Fibroblast of the aortic adventitia (primary cell): ENCODE measurements at places on chromosomes 12 and 14. TPM values are rescaled to one million over a fixed set of nuclear protein-coding genes. Genes with fewer than 3 reads are reported as not detected.

The GYS2 gene
- not detected in 2 replicates for total RNA-seq

The SLC5A8 gene
- total RNA-seq, result not detected in 2 replicates

The ANKS1B gene
- total RNA-seq, result 1.5 and 47.0 TPM in 2 replicates

The RTL1 gene
- total RNA-seq, result not detected in 2 replicates

The DNAJC22 gene
- 1.6 and 2.5 TPM in 2 replicates for total RNA-seq

The CLEC6A gene
- not detected in 2 replicates for total RNA-seq

The HHIPL1 gene
- 4.4 and 5.1 TPM in 2 replicates for total RNA-seq

The CELA1 gene
- 0.25 TPM in 1 of 2 replicates, not detected in the other for total RNA-seq

The LRRC10 gene
- not detected in 2 replicates for total RNA-seq

The JAG2 gene
- total RNA-seq, result 0.63 and 3.1 TPM in 2 replicates

GRCh38 chr14:54797986-54798385 lies 104.6 kb downstream of the GCH1 start:
- DNase-seq, result no peak

DNA sequence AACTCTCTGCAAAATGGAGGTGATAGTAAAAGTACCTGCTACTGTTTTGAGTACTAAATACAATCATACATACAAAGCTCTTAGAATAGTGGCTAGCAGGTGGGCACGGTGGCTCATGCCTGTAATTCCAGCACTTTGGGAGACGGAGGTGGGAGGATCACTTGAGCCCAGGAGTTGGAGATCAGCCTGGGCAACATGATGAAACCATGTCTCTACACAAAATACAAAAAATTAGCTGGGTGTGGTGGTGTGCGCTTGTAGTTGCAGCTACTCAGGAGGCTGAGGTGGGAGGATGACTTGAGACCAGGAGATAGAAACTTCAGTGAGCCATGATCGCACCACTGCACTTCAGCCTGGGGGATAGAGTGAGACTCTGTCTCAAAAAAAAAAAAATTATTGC lies 28.8 kb upstream of the APPL2 start:
- no peak for DNase-seq

DNA sequence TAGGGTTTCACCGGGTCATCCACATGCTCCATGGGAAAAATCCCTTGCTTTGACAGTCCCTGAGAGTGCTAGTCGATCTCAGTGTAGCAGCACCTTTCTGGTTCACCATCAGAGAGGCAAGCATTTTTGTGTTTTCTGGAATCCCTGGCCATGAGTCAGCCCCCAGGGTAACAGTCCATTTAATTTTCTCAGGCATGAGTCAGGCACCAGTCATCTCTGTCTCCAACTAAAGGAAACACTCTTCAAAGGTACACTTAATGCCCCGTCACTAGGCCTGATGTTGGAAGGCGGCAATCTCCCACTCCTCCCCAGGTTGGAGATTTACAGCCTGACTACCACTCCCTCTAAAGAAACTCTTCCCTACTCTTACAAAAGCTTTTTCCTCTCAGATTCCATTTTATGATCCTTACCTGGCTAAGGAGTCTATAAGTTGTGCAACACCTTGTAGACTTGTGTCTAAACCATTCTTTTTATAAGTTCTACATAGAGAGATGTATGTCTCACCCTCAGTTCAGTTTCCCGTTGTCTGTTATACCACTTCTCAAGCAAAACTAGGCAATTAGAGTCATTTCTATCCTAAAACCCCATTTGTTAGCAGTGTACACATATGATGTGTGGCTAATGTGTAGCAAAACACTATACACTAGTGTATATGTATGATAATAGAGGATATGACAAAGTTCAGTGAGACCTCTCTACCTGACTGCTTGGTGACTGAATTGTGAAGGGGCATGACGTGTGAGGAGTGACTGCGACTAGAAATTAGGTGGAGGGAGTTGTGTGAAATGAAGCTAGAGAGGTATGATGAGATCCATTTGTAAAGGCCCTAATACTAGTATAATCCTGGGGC lies 24.6 kb downstream of the TMEM19 start:
- DNase-seq, result peak; percentile 85

GRCh38 chr14:101737414-101738339 lies 23.8 kb upstream of the PPP2R5C start:
- no peak for DNase-seq

- DNase-seq, result peak; percentile 74
Measured at GRCh38 chr12:91109148-91109564, 2.1 kb downstream of the LUM start.

DNA sequence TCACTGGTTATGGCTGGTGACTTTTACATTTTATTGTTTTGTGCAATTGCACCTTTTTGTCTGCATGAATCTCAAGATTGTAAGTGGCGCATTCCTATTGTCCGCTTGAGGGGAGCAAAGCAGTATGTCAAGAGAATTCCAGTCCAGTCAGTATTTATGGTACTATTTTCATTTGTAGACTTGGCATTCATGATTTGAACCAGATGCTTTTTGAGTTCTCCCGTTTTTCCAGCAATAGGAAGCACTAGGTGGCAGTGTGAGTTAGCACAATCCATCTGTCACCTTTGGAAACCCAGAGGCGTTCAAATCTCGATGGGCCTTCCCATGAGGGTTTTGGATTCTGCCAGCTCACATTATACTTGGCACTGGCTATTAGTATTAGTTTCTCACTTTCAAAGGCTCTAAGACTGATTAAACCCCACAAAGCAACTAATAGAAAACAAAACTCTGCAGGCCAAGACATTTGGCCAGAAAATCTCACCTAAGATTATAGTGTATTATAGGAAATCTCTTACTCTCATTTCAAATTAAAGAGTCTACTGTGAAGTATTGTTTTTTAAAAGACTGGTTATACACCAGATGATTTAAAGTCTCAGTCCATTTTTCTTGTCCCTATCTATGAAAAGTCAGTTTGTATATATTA lies 2.2 kb downstream of the DACT1 start:
- DNase-seq, result peak; percentile 96

DNA sequence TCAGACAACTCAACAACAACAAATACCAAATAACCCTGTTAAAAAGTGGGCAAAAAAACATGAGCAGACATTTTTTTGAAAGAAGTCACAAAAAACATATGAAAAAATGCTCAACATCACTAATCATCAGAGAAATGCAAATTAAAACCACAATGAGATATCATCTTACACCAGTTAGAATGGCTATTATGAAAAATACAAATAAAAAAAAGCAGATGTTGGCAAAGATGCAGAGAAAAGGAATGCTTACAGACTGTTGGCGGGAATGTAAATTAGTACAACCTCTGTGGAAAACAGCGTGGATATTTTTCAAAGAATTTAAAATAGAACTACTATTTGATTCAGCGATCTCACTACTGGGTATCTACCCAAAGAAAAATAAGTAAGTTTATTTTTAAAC lies 114.0 kb downstream of the SLC38A4 start:
- peak; percentile 8 for DNase-seq

DNA sequence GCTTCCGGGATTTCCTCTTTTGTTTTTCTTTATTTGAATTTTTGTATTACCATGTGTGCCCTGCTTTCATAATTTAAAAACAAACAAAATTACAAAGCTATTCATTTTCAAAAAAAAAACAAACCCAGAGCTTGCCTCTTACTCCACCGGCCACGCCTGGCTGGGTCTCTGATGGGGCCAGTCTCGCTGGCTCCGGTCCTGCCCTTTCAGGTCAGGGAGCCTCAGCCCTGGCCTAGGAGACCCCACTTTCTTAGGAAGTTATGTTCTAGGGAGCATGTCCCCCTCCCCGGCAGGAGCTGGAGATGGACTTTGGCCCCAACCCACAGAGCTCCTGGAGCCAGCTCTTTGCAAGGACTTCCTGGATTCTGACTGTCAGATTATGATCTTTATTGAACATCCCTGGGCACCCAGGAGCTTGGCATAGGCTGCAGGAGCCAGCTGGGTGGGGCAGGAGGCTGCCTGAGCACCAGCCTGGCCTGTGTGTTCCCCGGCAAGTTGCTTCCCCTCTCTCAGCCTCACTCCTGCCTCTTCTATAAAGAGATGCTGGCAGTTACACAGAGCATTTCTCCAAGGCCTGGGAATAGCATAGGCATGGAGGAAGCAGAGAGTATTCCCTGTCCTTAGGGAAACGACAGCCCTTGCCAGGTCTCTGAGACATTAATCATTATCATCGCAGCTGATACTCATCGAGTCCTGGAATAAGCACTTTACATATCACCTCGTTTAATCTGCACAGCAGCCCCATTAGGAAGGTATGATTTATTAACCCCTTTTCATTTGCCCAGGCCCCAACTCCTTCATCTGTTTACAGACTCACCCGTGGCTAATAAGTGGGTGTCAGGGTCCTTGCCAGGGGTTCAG lies 3.5 kb downstream of the DEGS2 start:
- no peak for DNase-seq

DNA sequence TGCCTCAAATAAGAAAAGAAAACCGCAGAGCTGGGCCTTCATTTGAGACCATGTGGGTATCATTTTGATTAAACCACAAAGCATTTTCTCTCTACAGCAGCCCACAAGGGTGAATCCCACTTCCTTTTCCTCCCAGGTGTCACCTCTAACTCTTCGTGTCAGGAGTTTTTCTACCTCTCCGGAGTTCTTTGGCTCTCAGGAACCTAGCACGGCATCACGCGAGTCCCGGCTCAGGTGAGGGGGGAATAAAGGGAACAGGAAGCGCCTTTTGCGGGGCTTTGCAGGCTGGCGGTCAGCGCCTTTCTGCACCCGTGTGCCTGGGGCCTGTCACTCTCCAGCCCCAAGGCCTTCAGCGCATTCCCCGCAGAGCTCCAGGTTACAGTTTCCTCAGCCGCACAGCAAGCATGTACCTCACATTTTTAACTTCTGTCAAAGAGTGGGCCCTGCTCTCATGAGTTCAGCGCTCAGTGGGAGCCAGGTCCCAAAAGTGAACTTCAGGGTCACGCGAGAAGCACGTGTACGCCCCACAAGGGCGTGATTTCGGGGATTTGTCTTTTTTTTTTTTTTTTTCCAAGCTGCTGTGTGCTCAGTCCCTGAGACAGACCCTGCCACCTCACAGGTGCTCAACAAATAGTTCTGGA lies 740 bp upstream of the PRPF40B start:
- DNase-seq, result no peak

DNA sequence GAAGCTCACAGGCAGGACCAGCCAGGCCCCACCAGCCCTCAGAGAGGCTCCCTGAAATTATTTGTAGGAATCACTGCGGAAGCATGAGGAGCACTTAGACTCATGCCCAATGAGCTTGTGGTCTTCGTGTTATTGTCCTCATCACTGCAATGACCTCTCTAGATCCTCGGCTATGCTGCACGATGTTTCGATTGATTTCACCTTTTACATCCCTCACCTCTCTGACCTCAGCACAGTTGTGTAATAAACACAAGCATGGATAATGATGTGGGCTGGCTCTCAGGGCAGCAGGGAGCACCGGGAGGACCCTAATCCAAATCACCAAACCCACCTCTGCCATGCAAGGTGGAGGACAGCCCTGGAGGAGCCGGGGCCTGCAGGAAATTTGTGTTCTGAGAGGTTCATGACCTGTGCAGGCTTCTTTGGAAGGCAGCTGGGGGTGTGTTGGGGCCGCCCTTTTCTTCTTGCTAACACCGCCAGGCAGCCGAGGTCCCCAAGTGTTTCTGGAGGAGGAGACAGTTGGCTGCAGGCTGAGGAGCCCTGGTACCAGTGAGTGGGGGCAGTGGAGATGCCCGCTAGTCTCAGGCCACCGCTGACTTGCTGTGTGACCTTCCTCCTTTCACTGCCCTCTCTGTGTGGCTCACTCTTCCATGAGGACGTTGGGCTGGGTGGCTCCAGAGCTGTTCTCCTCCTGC lies 29.5 kb upstream of the EML1 start:
- DNase-seq, result no peak

GRCh38 chr12:113302886-113303640 lies 31.8 kb downstream of the SLC8B1 start:
- no peak for DNase-seq

DNA sequence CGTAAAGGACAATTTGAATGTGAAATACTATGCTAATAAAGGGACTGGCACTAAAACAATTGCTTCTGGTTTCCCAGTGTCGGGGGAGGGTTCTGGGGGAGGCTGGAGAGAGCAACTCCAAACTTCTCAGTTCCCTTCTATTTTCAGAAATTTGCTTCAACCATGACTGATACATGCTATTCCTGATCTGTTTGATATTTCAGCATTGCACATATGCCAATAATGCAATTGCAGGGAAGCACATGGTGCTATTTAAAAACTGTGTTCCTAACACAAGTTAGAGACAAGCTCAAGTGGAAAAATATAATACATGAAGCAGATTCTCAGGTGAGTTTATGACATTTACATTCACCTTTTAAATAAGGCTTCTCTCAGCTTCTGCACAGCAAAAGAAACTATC lies 188.9 kb downstream of the RIMBP2 start:
- DNase-seq, result no peak

DNA sequence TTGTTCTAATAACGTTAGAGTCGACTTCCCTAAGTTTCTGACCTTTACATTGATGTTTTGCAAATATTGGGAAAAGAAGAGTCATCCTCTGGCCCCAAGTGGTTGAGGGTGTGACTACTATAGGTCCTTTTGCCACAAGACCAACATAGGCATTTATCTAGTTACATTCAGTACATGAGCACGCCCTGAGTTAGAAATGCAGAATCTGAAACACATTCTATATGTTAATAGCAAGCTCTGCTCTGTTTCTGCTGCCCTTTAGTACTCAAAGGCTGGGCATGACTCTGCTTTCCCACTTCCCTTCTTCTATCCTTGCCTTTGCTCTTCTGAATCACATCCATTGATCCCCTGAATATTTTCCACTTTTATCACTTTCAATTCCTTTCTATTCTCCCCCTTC lies 115.1 kb upstream of the PTPRB start:
- no peak for DNase-seq

DNA sequence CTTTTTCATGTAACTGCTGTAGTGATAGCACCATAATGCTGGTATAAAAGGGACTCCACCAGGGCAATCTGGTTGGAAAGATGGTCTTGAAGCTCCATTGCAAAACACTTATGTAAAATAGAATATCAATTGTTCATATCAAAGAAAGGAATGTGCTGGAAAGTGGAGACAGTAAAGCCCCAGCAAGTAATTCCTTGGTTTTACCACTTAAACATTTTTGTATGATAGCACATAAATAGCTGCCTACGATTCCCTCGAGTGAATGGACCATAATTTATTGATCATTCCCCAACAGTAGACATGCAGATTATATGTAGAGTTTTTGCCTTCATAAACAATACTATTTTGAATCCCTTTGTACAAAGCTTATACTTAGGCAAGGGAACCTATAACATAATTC lies 275.4 kb downstream of the PAWR start:
- DNase-seq, result no peak

- no peak for DNase-seq
Measured at GRCh38 chr12:132178801-132179401, 34.6 kb downstream of the NOC4L start.

- DNase-seq, result no peak
Measured at GRCh38 chr14:22588526-22589095, 413 bp downstream of the DAD1 start.

DNA sequence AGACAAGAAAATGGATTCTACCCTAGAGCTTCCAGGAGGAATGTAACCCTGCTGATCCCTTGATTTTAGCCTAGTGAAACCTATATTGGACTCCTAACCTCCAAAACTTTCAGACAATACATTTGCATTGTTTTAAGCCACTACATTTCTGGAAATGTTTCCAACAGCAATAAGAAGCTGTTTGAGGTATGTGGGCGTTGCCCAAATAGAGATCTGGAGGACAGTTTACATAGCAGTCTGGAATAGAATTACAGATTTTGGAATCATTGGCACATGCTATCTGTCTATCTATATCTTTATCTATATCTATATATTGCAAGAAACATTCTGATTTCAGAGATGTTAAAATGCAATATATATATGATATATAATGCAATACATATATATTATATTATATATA lies 42.4 kb upstream of the EGLN3 start:
- DNase-seq, result peak; percentile 10

GRCh38 chr12:104094284-104094683 lies 30.0 kb downstream of the HCFC2 start:
- no peak for DNase-seq

- DNase-seq, result no peak
Measured at GRCh38 chr14:77883131-77883846, 83.4 kb downstream of the ADCK1 start.
